Activated CD4-positive, alpha-beta memory T cell treated with anti-CD3 and anti-CD28 coated beads for 36 hours (primary cell): ENCODE measurements at places on chromosomes 11 and 22. TPM values are rescaled to one million over a fixed set of nuclear protein-coding genes. Genes with fewer than 3 reads are reported as not detected.

The CHRM1 gene
- total RNA-seq: not detected

The SCN3B gene
- not detected for total RNA-seq

The ARL2 gene
- 104 TPM for total RNA-seq

The PRRG4 gene
- total RNA-seq: 0.24 TPM

The DEAF1 gene
- 41.5 TPM for total RNA-seq
